ENCODE measurements at places on chromosomes 3 and 15.

- no peak for DNase-seq
Observed at GRCh38 chr3:137204409-137204808, 246.6 kb downstream of the IL20RB start.

DNA sequence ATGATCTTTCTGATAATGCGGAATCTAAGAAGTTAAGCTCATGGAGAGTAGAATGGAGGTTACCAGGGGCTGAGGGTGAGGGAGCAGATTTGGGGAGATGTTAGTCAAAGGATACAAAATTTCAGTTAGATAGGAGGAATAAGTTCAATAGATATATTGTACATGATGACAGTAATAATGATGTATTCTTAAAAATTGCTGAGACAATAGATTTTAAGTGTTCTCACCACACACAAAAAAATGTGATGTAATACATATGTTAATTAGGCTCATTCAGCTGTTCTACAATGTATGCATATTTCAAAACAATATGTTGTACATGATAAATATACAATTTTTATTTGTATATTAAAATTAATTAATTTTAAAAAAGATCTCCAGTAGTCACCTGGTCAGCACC is 81.4 kb downstream of the PGPEP1L start:
- DNase-seq, result no peak

DNA sequence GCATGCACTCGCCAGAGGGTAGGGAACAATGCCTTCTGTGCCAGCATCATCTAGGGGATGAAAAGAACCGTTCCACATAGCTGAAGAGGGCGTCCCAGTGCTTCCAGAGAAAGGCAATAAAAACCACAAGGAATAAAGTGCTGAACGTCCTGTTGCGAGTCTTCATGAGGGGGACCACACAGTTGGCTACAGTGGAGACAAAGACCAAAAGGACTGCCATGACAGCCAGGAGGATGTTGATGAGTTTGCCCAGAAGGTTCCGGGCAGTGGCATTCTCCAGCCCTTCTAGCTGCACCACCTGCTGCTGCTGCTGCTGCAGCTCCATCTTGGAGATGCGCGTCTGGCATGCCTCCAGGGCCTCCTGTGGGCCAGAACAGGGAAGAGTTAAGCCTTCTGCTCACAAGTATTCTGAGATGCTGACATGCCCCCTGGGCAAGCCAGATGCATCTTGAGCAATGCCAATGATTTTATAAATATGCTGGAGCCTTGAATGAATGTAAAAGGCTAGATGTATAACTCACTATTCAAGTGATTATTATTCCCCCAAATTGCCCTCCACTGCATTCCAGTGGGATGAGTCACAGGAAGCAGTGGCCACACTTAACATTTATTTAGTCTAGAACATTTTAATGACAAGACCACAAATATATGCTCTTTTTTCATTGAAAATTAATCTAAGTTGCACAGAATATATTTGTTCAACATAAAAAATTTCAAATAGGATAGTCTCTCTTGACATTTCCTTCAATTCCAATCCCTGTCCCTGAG is 45.1 kb upstream of the PLXND1 start:
- DNase-seq, result peak; percentile 39

DNA sequence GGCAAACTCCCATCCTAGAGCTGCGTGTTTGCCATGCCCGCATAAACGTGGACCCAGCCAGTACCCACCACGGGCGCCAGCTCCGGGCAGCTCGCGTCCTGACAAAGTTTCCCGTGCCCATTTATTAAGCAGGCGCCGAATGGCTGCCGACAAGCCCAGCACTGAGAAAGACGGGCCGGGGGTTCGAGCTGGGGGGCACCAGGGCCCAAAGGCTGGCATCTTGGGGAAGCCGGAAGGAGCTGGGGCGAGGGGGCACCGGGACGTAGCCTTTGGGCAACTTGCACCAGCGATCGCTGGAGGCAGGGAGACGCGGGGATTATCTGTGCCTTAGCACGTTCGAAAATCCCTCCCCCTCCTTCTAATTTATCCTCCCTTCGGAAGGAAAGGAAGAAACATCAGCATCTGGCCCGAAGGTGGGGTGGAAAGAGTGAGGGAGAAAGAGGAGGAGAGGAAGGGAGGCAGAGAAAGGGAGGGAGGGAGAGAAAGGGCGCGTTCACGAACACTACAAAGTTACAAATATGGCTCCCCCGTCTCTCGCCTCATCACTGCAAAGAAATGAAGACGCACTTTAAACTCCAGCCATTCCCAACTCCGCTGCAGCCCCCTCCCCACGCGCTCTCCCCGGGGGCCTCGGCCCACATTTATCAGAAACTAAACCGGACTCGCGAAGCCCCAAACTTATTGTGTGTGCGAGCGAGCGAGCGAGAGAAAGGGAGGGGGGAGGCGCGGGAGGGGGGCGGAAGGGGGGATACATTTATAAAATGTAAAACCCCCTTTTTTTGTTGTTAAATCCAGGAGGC is 1.0 kb downstream of the ANP32A start:
- no peak for DNase-seq

- DNase-seq, result no peak
Observed at GRCh38 chr3:25465266-25465860, 37.3 kb downstream of the RARB start.

- DNase-seq, result no peak
Observed at GRCh38 chr3:198093112-198093679, 133.2 kb downstream of the LMLN start.

GRCh38 chr15:45187894-45188830 is at the start of gene SHF:
Gene SHF, minus strand, starts transcription at chr15:45187966. Its CDS starts 15 bp downstream, at chr15:45187951.
- peak; percentile 85 for DNase-seq

DNA sequence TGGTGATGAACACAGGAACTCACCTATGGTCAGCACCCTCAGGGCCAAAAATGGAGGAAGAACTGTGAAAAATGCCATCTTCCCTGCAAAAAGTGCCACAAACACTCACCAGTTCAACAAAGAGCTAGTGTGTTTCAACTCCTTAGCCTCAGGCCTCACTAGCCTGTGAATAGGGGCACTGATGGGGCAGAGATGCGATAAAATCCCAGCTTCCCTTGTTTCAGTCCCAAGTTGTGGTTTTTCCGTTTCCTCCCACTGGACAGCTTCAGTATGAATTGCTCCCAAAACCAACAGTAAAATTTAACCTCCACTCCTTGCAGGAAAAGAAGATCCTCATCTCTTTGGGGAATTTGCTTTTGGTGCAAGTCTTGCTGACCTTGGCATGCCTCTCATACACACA is 117.4 kb upstream of the ADAMTS9 start:
- no peak for DNase-seq

DNA sequence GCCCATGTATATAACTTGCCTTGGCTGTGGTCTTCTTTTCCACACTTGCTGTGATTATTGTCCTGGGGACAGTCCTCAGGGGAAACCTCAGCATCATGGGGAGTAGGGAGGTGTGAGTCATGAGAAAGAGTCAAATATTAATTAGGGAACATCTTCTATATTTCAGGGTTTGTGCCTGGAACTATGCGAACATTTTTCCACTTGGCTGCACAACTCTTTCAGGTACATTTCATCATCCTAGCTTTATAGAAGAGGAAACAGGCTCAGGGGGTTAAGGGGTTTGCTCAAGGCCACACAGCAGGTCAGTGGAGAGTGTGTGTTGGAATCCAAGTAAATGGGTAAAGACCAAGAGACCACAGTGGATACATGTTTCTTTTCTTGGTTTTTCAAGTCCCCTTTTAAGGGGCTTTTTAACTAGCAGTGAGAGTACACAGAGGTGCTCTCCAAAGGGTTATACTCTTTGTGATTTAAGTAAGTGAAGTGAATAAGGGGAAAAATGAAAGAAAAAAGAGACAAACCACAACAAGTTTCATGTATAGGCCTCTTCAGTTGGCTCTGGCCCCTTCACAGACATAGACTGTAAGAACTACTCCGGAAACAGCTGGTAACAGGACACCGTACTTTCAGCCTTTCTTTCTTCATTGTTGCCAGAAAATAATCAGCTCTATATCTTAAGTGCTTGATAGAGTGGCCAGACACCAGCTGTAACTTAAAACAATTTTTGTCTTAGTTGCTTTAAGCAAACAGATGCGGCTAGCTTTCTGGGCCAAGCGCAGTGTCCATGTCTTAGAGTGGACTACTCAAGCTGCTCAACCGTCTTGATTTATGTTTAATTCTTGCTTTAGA is 64.6 kb downstream of the EEFSEC start:
- no peak for DNase-seq

DNA sequence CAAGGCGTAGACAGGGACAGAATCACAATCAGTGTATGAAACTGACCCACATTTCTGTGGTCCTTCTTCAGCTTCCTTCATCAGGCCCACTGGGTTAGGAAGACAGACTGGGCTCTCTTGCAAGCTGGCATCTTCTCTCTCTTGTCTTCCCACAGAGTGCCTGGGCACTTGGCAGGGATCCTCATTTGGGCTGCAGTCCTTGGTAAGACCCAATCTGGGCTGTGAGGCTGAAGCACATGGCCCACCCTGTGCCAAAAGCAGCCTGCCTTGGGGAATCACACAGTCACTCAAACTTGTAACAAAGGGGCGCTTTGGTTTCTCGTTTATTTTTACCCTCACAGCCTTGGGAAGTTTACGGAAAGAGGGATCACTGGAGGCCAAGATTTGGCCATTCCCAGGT is 8.2 kb upstream of the EPHB3 start:
- no peak for DNase-seq

Measured in iPS-NIHi11 (cell line).